ENCODE measurements at places on chromosomes 3 and 15. TPM values are rescaled to one million over a fixed set of nuclear protein-coding genes. Genes with fewer than 3 reads are reported as not detected.

ZNF660 gene
- total RNA-seq: 5.2 TPM

ANKRD63 gene
- not detected for total RNA-seq

DNA sequence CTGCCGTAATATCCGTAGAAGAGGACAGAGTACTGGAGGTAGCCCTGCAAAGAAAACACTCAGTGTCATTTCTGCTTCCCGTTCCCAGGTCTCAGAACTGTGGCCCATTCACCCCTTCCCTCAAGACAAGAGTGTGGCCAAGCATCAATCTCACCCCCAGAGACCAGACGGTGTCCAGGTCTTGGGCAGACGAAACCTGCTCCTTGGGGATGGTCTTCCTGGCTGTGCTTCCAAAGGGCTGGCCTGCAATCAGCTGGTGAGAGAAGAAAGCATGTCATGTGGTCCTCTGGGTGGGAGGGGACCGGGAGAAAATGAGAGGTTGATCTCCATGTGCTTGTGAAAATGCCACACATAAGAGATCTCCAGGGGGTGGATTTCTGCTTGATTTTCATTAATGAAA lies 15.8 kb downstream of the TMC3 start:
- no peaks in the 10 kb centered on the region for H3K36me3 ChIP-seq
- no peak for DNase-seq
- H3K4me3 ChIP-seq: no peak overlapping the region
- no peaks in the 10 kb centered on the region for H3K4me1 ChIP-seq
- no peaks in the 10 kb centered on the region for H3K27me3 ChIP-seq

DNA sequence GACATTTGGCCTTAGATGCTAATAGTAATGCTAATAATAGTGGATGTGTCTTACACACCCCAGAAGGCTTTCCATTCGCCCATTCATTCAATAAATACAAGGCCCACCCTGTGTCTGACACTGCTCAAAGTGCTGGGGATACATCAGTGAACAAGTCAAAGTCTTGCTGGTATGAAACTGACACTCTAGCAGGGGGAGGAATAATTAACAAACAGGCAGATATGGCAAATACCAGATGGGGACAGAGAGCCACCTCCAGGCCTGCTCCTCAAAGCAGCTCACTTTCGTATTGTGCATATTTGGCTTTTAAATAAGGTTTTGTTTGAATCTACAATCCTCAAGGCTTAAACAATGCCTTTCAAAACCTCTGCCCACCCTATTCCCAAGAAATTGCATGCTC lies 28.3 kb upstream of the LYZL4 start:
- no peak overlapping the region for H3K27ac ChIP-seq
- no peaks in the 10 kb centered on the region for H3K36me3 ChIP-seq
- H3K4me3 ChIP-seq: no peak overlapping the region
- DNase-seq: no peak

DNA sequence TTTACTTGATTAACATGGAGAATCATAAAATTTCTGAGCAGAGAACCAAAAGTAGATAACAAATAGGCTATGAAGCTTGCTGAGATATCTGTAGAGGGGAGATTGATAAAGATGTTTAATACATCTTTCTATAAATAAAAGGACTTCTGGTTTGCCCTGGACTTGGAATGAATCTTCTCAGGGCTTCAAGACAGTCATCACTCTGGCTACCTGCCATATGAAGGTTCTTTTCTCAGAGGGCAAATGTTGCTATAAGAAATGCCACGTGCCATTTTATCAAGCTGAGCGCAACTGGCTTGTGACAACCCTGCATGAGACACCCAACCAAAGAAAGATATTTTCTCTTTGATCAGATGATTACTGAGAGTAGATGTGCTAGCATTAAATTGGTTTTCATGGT lies 192.5 kb downstream of the WNT5A start:
- H3K27ac ChIP-seq: no peak overlapping the region
- H3K36me3 ChIP-seq: no peaks in the 10 kb centered on the region
- H3K4me1 ChIP-seq: no peaks in the 10 kb centered on the region
- no peaks in the 10 kb centered on the region for H3K27me3 ChIP-seq
- no peak overlapping the region for H3K4me3 ChIP-seq
- DNase-seq: no peak

- no peaks in the 10 kb centered on the region for H3K36me3 ChIP-seq
- H3K27me3 ChIP-seq: no peaks in the 10 kb centered on the region
- H3K4me3 ChIP-seq: no peak overlapping the region
- H3K27ac ChIP-seq: no peak overlapping the region
- peak; percentile 63 for DNase-seq
Measured at GRCh38 chr15:57866149-57866736, 159.7 kb downstream of the POLR2M start.

Measured in thyroid gland (tissue), 4 donors.